T-helper 2 cell (primary cell): ENCODE measurements at places on chromosomes 4 and X.

GRCh38 chr4:88858752-88859151 is 161.1 kb upstream of the NAP1L5 start:
- DNase-seq, result no peak

DNA sequence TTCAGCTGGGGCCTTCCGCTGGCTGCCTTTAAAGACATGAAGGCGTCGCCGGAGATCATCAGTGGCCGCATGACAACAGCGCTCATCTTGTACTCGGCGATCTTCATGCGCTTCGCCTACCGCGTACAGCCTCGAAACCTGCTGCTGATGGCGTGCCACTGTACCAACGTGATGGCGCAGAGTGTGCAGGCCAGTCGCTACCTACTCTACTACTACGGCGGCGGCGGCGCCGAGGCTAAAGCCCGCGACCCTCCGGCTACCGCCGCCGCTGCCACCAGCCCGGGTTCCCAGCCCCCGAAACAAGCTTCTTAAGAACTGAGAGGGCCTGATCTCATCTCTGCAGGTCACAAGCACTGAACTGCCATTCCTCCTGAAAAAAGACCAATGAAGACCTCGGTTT is 437 bp downstream of the MPC1L start:
- no peak for DNase-seq

- no peak for DNase-seq
These were observed 50.8 kb downstream of the DTHD1 start for GRCh38 chr4:36332023-36332781.

DNA sequence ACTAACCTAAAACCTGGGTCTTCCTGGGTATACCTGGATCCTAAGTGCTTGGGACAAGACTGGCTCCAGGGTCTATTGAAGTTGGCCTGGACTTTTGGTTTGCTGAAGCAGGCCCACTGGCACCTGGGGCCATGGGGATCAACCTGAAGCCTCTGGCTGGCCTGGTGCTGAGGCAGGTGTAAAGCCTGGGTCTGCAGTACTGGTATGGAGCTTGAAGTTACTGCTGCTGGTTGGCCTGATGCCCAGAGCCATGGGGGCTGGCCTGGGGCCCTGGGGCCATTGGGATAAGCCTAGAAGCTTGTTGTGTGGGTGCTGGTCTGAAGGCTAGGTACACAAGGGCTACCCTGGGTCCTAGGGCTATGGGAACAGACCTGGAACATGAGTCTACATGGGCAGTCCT is 743.2 kb upstream of the GRIA3 start:
- no peak for DNase-seq

DNA sequence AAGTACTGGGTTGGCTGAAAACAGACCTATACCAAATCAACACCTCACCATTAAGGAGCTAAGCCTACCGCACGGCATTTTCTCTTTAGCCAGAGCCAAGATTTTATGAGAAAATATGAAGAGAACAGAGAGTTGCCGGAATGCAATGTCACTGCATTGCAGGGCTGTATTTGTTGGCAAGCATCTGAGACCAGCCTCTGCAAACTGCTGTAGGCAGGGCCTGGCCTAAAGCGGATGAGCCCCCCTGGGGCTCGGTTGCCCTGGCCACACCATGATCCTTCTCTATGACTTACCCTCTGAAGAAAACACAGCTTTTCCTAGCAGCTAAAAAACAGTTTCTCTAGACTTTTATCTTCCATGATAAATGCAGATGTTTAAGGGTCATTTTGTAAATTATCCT is 120.5 kb upstream of the SORBS2 start:
- no peak for DNase-seq

- no peak for DNase-seq
These were observed 5.2 kb downstream of the ALB start for GRCh38 chr4:73409012-73409862.

GRCh38 chr4:145320294-145320693 is 139.9 kb upstream of the OTUD4 start:
- no peak for DNase-seq

DNA sequence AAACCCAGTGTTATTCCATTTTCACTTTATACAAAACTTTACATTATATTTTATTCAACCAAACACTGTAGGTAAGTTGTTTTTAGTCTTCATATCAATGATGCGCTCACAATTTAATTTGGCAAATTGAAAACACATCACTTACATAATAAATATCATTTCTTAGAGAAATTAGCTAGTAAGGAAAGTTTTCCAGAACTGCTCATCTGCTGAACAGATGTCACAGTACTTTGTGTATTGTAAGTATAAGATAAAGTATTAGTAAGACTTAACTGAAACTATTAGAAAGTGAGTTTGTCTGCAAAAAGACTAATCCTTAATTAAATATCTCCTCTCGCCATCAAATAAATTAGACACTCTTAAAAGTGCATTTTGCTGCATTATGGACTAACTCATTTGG is 108.7 kb upstream of the PACRGL start:
- no peak for DNase-seq

- no peak for DNase-seq
These were observed 88.5 kb upstream of the CBR4 start for GRCh38 chr4:169098532-169098931.

DNA sequence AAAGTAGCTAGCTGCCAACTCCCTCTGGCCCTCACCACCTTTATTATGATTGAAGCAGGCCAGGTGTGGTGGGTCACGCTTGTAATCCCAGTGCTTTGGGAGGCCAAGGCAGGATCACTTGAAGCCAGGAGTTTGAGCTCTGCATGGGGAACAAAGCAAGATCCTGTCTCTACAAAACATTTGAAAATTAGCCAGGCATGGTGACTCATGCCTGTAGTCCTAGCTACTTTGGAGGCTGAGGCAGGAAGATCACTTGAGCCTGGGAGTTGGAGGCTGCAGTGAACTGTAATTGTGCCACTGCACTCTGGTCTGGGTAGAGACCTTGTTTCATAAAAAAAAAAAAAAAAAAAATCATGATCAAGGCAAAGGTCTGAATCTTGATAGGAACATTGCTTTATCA is 467.0 kb upstream of the DIPK2B start:
- no peak for DNase-seq

GRCh38 chr4:67014592-67014991 is 530.7 kb downstream of the CENPC start:
- no peak for DNase-seq

DNA sequence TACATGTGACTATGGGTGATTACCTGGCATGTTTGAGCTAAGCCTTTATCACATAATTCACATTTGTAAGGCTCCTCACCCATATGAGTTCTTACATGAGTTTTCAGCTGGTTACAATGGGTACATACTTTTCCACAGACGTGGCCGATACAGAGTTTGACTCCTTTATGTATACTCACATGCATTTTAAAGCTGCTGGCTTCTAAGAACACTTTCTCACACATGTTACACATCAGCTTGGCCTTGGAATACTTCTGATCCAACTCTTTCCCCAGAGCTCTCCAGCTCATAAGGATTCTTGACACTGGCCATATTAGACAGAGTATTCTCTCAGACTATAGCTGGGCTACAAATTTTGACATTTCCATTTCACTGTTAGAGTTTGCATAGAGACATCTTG is 66.3 kb downstream of the TAB3 start:
- no peak for DNase-seq

DNA sequence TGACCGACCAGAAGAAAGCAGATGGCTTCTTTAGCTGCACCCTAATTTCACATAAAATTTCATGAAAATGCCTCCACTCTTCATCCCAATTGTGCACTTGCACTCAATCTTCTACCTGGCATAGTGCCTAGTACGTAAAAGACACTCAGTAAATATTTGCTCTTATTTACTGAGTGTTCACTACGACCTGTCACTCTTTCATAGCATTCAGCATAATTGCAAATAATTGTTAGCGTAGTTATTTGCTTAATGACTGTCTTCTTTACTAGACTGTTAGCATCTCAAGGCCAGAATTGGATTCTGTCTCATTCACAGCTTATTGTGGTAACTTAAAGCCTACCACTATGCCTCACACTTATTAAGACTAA is 130.2 kb downstream of the ENOX2 start:
- no peak for DNase-seq

DNA sequence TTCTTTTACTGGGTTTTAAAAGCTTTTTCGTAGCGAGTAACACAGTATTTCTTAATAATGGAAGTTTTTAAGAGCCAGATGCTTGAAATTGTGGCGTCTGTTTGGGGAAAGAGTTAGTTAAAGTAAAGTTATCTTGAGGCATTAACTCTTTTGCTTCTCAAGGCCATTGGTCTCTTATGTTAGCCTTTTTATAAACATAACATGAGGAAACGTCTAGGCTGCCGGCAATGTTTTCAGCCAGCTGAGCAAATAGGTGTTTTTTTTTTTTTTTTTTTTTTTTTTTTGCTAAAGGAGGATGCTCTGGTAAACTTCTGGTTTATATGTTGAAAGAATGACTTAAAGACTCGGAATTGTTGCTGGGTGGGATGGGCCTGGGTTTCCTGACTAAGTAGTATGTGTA is 51.1 kb upstream of the RBMX start:
- no peak for DNase-seq

DNA sequence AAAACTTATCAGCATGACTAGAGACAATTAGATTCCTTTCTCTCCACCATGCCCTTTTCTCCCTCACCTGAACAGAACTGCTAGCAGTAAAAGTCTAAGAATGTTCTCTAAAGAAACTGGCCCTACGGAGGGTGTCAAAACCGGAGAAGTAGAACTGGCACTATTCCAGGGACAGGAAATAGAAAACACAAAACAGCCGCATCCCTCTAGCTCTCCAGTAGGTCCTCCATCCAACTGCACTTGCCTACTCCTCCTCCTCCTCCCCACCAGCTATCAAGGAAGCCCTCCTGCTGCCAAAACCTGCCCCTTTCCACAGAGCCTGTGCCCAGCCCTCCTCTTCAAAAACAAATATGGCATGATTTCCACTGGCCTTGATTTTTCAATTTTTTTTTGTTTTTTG is 28.4 kb downstream of the FUNDC1 start:
- no peak for DNase-seq

GRCh38 chr4:140777894-140778293 is 21.7 kb upstream of the TBC1D9 start:
- DNase-seq, result no peak

GRCh38 chr4:186144946-186145569 is 40.6 kb downstream of the FAM149A start:
- DNase-seq, result no peak

DNA sequence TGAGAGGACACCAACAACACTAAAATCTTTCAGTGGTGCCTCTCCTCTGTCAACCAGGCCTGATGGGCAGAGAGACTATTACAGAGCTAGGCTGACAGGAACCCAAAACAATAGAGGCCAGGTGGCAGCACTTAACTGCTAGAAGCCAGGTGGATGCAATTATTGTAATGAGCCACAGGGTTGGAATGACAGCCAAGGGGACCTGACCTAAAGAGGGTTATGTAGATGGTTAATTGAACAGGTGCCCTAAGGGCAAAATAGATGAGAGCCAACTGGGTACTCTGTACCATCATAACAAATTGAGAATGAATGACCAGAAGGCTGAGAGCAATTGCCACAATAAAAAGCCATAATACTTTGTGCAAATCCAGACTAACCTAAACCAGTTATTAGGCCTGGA is 24.7 kb upstream of the FRAS1 start:
- DNase-seq, result no peak

GRCh38 chr4:54085284-54085683 is 14.7 kb upstream of the GSX2 start:
- DNase-seq, result no peak

DNA sequence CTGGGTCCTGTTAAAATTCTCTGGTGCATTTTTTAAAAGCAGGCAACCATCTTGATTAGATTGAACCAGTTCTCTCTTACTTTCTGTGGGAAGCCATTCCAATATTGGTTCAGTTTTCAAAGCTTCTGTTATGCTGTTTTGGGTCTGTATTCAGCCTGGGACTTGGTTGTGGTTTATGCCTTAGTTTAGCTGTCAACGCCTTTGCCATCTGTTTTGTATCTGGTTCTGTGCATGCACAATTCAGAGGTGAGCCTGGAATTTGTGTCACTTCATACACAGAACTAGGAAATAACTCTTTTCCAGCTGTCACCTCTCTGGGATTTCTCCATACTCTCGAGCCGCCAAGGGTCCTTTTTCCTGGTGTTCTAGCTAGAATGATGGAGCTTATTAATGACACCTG is 46.2 kb downstream of the STAP1 start:
- no peak for DNase-seq

GRCh38 chr4:142449771-142450373 is 396.2 kb downstream of the INPP4B start:
- no peak for DNase-seq

DNA sequence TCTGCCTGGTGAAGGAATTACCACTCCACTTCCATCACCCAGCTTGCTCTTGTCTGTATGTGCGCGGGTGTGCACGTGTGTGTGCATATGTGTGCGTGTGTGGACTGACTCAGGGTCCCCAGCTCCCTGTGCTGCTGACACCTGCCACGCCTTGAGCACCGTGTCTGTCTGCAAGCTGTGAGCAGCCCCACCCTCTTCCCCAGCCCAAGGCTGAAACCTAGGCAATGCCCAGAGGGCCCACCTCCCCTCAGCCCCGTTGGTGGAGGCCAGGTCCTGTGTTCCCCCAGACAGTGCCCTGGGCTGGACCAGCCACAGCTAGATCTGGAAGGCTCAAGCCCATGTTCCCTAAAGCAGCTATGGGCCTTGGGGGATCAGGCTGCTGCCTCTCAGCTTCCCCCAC is 2.0 kb upstream of the CCNQ start:
- DNase-seq, result no peak

DNA sequence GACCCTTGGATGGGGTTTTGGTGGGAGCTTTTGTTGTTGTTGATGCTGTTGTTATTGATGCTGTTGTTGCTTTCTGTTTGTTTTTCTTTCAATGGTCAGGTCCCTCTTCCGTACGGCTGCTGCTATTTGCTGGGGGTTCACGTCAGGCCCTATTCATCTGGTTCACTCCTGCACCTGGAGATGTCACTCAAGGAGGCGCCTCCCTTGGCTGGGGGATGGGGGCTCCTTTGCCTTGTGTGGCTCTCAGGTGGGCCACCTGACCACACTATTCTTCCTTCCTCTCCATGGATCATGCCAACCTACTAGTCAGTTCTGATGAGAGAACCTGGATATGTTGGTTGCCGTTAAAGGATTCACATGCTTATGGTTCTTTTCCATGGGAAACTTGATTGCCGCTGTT is 39.1 kb upstream of the PRPS1 start:
- no peak for DNase-seq

DNA sequence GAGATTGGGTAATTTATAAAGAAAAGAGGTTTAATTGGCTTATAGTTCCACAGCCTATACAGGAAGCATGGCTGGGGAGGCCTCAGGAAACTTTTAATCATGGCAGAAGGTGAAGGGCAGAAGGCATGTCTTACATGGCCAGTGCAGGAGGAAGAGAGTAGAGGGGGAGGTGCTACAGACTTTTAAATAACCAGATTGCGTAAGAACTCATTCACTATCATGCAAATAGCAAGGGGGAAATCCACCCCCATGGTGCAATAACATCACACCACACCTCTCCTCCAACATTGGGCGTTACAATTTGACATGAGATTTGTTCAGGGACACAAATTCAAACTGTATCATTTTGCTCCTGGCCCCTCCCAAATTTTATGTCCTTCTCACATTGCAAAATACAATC is 353.8 kb upstream of the PABPC5 start:
- DNase-seq, result no peak

GRCh38 chr4:79357365-79357764 is 31.5 kb upstream of the NAA11 start:
- no peak for DNase-seq

- no peak for DNase-seq
These were observed 32.2 kb upstream of the TXLNG start for GRCh38 chrX:16754019-16754418.

GRCh38 chrX:100649550-100650356 is 5.8 kb downstream of the SRPX2 start:
- DNase-seq, result no peak
